Coronary artery (tissue), 2 donors: ENCODE measurements at places on chromosomes 1 and 21.

DNA sequence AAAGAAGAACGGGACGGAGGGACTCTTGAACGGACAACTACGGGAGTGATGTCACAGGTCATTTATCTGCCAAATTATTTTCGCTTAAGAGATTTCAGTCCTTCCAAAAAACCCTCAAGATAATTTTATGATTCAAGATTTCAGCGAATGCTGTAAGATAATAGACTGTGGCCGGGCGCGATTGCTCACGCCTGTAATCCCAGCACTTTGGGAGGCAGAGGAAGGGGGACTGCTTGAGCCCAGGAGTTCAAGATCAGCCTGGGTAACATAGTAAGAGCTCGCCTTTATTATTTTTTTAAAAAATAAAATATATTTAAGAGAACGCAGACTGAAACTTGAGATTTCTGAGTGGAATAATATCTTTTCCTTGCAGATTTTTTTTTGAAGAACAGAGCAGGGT lies 609 bp downstream of the RWDD2B start:
- no peak for DNase-seq

DNA sequence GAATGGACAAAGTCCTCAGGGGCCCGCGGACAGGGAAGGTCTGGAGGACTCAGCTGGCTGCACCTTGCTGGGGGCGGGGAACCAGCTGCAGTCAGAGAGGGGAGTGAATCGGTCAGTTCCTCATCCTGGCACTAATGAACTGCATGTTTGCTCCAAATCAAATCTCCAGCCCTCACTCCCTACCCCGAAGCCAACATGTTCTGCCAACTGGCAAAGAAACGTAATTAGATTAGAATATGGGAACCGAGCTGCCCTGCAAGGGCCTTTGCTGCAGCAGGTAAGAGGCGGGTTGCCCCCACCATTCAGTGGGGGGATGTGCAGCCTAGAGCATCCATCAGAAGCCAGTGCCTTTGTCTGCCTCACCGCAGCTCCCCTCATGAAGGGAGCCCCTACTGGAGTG lies 121.1 kb downstream of the AJAP1 start:
- DNase-seq = no peak

- DNase-seq = no peak
Measured at GRCh38 chr1:46110521-46110920, 21.9 kb downstream of the PIK3R3 start.

GRCh38 chr1:170580636-170581440 lies 48.9 kb downstream of the GORAB start:
- DNase-seq = no peak

- DNase-seq = peak; percentile 81
Measured at GRCh38 chr1:41416552-41417334, 55.5 kb downstream of the FOXO6 start.

DNA sequence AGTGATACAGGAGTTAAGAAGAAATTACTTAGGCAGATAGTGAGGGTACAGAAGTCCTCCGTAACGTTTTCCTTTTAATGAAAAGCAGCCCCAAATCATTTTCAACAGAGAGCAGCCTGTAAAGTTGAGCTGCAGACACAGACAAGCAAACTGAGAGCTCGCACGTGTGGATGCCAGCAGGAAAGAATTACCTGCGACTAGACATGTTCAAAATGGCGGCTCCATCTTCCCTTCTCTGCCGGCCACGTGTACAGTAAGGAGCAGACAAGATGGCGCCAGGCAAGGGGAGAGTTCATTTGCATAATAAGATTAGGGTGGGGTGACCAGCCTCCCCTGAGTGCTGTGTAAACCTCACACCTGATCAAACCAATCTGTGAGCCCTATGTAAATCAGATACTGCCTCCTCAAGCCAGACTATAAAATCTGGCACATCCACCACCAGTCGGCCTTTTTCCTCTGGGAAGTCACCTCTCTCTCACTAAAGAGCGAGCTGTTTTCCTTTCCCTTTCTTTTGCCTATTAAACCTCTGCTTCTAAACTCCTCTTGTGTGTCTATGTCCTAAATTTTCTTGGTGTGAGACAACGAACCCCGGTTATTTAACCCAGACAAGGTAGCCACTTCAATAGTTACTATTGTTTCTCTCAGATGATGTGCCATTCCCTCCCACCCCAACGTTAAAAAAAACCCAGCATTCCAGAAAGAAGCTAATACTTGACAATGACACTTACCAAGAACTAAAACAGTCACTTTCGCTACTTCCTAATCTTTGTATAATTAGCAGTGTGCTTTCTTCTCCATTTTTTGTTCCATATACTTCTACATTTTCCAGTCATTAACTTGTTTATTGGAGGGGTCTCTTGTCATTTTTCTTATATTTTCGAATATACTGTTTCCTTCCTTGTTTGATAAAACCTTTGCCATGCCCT lies 27.4 kb downstream of the DUSP10 start:
- no peak for DNase-seq

GRCh38 chr21:34282223-34282622 lies 81.6 kb upstream of the KCNE2 start:
- no peak for DNase-seq

GRCh38 chr1:213951876-213952275 lies 35.9 kb upstream of the PROX1 start:
- no peak for DNase-seq
